ENCODE measurements at places on chromosomes 7 and 10. TPM values are rescaled to one million over a fixed set of nuclear protein-coding genes. Genes with fewer than 3 reads are reported as not detected.
A peak's percentile ranks its signal among the peaks of the same experiment; 100 is the strongest.

GPR158 gene
- total RNA-seq, result 8.8 TPM

SMO gene
- total RNA-seq, result 20.0 TPM

OPN4 gene
- total RNA-seq, result not detected

VWDE gene
- total RNA-seq, result 7.2 TPM

ENKUR gene
- total RNA-seq, result 6.4 TPM

UNCX gene
- 15.5 TPM for total RNA-seq

CNNM1 gene
- total RNA-seq, result 6.3 TPM

UNC5B gene
- 10.7 TPM for total RNA-seq

LMOD2 gene
- total RNA-seq, result 0.18 TPM

WAPL gene
- 57.0 TPM for total RNA-seq

SUN3 gene
- 0.36 TPM for total RNA-seq

NPY gene
- total RNA-seq, result 10.5 TPM

FOXP2 gene
- 228 TPM for total RNA-seq

GRCh38 chr10:4283846-4284610, 499.0 kb upstream of the KLF6 start:
- peak; percentile 1 for DNase-seq

- peak; percentile 47 for DNase-seq
Measured at GRCh38 chr7:21767300-21767900, 178.3 kb downstream of the CDCA7L start.

GRCh38 chr7:94324380-94325121, 70.1 kb upstream of the COL1A2 start:
- DNase-seq, result no peak

DNA sequence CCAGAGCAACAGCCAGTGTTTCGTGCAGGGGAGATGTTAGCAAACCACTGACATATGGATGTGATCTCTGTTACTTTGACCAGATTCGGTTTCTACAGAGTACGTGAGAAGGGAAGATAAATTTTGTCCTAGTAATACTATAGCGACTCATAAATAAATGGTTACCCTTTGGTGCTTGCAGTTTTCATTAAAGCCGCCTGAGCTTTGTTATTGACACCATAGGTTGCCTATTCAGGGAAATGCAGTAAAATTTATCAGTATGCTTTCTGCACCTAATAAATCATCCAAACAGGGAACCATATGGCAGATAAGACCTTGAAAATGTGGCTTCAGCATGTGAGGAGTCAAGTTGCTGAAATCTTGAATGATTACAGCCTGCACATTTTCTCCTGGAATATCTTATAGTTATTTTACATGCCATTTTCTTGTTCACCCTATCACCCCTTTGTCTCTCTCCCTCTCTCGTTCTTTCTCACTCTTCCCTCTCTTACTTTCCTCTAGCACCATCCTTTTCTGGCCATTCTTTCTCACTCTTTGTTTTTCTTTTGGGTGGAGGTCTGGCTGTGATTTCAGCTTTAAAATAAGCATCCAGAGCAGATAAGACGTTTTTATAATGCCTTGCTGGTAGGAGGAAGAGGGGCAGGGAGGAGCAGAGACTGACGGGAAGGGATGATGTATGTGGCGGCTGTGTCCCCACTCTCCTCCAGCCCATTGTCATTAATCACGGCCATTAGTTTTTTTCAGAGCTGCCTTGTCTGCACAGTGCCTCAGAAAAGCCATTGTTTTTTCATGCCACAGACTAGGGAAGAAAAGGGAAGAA, 182.5 kb downstream of the LRMDA start:
- no peak for DNase-seq

GRCh38 chr10:76581506-76582256, 1055.9 kb downstream of the KCNMA1 start:
- DNase-seq, result no peak

- DNase-seq, result no peak
Measured at GRCh38 chr7:4000139-4000538, 682.0 kb upstream of the FOXK1 start.

DNA sequence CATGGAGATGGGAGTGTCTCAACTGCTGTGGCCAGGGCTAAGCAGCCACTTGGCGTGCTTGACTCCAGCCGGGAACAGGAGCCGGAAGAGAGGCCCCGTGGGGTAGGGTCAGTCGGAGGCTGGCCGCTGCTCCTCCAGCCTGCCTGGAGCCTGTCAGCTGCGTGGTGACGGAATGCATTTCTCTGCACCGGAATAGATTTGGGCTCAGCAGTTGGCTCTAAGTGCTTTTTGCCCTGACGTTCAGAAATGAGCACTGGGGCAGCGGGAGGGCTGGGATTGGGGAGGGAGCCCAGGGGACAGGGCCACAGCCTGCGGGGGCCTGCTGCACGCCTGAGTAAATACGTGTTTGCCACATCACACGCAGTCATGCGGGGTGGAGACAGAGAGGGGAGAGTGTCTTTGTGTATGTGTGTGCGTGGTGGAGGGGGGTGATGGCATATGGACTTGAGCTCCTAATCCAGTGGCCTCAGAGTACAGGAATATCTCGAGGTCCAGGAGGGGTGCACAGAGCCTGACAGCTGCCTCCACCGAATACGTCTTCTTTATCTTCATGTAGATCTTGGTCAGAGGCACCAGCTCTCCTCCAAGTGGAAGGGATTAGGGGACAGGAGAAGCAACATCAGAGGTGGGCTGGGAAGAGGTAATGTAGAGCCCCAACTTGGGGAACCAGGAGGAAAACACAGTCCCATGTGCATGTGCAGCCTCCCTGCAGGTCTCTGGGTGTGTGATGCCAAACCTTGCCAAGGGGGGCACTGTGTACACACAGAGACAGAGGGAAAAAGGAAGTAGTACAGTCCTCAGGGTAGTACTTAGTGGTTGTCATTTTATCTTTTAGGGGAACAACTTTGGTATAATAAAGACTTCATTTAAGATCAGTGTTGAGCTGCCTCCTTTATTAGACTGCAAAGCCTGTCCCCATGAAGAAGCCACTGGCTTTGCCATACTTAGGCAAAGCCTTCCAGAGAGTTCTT, 151.4 kb downstream of the CDH23 start:
- peak; percentile 27 for DNase-seq

DNA sequence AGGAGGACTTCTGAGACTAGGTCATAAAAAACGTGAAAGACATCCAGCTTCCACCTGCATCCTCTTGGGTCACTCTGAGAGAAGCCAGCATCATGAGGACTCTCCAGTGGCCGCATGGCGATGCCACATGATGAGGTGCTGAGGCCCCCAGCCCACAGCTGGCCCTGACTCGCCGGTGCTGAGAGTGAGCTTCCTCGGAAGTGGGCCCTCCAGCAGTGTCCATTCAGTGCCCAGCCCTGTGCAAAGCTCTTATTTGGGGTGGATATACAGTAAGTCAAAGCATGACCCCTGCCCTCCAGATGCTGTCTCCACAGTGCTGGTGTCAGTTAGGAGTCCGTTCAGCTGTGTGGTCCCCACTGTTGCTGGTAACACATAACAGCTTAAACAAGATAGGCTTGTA, 93.6 kb upstream of the CHST15 start:
- DNase-seq, result no peak

- DNase-seq, result no peak
Measured at GRCh38 chr10:59891936-59892335, 14.4 kb downstream of the CCDC6 start.

DNA sequence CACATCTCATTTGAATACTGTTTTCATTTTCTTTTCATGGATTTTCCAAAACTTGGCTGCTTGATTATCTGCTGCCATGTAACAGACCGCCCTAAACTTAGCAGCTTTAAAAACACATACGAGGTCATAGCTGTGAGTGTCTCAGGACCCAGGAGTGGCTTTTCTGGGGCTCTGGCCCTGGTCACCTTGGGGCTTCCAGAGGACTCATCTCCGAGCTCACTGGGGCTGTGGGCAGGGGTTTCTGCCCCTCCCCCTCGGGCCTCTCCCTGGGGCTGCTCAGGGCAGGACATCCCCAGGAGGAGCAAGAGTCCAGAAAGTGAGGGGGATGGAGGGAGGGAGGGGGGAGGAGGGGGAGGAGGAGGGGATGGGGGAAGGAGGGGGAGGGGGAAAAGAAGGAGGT, 77.0 kb downstream of the NKX6-2 start:
- DNase-seq, result no peak

GRCh38 chr7:10245406-10245805, 728.3 kb upstream of the PHF14 start:
- DNase-seq, result no peak

GRCh38 chr7:17101207-17101696, 197.2 kb upstream of the AHR start:
- no peak for DNase-seq

GRCh38 chr7:7857143-7857583, 111.4 kb upstream of the GLCCI1 start:
- peak; percentile 37 for DNase-seq

- DNase-seq, result no peak
Measured at GRCh38 chr7:27250557-27251070, 8.0 kb downstream of the EVX1 start.

DNA sequence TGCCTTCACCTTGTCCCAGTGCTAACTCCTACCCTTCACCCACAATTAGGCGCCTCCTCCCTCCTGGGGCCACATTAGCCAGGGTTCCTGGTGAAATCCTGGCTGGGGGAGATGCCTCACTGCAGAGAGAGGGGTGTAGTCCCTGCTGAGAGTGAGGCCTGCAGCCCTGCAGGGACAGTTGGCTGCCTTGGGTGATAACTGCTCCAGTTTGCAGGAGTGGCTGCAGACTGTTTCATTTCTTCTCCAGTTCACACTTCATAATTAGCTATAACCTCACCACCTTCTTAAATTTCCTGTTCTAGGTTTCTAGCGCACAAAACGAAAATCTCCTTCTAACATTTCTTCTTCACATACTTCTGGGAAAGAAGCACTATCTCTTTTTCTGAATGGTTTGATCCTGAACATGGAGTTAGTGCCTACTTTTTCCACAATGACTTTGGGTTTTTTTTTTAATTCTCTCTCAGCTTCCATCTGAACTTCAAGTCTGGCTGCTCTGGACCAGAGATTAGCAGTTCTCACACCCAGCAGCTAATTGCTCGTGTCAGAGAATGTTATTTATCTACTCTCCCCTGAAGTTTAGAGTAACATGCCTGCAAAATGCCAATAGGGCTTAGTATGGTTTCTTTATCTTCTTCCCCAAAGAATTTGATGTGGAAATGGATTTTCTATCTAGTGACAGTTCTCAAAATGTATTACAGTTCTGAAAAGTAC, 15.5 kb upstream of the JAZF1 start:
- no peak for DNase-seq

DNA sequence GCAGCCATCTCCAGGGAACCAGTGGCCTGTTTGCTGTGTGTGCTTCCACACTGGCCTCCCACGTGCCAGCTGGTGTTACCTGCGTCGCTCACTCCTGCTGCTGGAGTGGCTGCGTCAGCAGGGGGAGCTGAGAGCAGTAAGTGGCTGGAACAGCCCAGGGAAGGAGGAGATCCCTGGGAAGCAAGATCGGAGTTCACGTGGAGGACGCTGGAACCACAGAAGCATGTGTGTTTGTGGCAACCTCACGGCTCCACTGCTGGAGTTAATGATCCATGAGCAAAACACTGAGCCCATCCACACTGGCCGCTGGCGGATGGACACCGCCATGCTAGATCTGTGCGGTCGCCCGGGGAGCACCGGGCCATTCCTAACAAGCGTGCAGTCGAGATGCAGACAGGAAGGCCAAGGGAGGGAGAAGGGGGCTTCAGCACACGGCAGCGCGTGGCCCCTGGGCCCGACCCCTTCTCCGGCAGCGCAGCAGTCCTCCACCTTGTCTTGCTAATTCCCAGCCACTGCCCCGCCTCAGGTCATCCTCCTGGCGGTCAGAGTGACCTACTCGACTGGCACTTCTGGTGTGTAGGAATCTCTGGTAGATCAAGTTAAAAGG, 68.5 kb upstream of the EEPD1 start:
- no peak for DNase-seq

DNA sequence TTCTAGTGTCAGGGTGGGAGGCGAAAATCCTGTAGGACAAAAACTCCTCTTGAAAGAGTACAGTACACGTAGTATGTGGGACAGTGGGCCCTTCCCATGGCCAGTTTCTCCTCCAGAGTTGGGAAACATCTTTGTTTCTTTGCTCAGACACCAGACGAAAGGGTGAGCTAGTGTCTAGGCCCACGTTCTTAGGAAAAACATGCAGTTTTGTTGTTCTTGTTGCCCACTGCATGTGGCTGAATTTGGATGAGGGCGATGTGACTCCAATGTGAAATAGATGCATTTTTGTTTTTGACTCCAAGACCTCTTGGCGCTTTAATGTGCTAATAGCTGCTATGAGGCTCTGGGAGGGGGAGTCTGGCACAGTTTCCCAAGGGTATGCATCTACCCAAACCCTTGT, 100.8 kb downstream of the ATXN7L1 start:
- no peak for DNase-seq

GRCh38 chr7:150855476-150856302, 3.4 kb downstream of the AOC1 start:
- no peak for DNase-seq

- no peak for DNase-seq
Measured at GRCh38 chr10:78904196-78904595, 164.6 kb upstream of the ZMIZ1 start.

DNA sequence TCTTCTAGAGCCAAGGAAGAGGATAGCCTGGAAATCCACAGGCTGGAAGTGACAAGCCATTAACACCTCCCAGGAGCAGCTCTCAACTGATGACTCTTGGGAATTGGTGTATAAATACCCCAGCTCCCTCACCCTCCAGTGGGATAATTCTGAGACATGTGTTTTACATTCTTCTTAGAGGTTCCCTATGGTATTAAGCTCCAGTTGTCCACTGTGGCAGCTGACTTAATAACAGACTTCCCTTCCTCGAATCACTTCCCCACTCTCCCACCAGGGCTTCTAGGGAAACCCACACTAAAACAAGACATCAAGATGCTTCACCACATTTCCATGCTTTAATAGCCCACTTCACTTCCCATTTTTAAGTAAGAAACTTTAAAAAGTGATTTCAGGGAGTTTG, 47.2 kb downstream of the FAM107B start:
- no peak for DNase-seq

DNA sequence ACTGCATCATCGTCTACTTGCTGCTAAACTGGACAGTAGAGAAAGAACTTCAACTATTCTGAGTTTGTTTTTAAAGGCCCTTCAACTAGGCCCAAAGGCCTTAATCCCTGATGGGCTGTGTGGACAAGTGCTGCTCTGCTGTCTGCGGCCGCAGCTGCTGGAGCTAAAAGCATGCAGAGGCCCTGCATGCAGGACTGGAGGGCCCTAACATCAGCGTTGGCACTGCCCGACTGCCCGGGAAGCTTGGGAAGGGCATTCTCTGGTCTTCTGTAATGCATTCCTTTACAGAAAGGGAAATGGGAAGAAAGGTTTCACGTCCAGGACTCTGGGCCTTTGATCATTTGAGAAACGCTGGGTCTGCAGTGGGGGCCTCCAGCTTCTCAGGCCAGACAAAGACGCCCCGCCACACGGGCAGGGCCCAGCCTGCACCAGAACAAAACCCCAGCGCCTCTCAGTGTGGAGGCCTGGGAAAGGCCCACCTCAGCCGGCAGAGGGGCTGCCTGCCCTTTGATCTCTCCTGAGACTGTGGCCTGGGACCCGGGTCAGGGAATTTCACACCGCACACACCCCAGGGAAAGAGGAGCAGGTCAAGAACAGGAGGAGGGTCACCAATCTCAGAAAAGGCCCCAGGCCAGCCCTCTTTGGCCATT, 229.3 kb downstream of the DNAJB6 start:
- DNase-seq, result no peak

GRCh38 chr7:155401231-155401630, 56.7 kb upstream of the EN2 start:
- DNase-seq, result no peak

GRCh38 chr7:131948434-131949053, 392.1 kb upstream of the PODXL start:
- no peak for DNase-seq

- DNase-seq, result no peak
Measured at GRCh38 chr7:2251841-2252771, 10.1 kb downstream of the NUDT1 start.
